ENCODE measurements at places on chromosomes 16 and 17.

DNA sequence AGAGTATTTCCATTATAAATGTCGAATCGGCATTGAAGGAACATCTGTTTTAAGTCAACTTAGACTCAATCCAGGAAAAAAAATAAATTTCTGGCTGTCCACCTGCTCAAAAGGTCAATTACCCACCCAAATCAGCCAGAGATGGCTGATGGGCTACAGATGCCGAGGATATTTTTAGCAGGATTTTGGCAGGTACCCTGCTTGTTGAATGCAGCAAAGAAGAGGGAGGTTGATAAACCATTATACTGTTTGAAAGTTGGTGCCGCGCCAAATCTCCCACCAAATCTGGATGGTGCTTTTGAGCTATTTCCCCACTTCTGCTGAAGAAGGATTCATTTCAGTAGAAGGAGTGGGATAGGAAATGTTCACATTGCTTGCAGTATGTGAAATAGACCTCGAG, 537.7 kb downstream of the MAF start:
- DNase-seq: no peak

GRCh38 chr17:61279476-61280145, 120.0 kb upstream of the TBX2 start:
- DNase-seq: no peak

- peak; percentile 45 for DNase-seq
These were observed 77.0 kb downstream of the MYH13 start for GRCh38 chr17:10295728-10296343.

GRCh38 chr16:3999479-4000325, 116.5 kb downstream of the ADCY9 start:
- peak; percentile 68 for DNase-seq

DNA sequence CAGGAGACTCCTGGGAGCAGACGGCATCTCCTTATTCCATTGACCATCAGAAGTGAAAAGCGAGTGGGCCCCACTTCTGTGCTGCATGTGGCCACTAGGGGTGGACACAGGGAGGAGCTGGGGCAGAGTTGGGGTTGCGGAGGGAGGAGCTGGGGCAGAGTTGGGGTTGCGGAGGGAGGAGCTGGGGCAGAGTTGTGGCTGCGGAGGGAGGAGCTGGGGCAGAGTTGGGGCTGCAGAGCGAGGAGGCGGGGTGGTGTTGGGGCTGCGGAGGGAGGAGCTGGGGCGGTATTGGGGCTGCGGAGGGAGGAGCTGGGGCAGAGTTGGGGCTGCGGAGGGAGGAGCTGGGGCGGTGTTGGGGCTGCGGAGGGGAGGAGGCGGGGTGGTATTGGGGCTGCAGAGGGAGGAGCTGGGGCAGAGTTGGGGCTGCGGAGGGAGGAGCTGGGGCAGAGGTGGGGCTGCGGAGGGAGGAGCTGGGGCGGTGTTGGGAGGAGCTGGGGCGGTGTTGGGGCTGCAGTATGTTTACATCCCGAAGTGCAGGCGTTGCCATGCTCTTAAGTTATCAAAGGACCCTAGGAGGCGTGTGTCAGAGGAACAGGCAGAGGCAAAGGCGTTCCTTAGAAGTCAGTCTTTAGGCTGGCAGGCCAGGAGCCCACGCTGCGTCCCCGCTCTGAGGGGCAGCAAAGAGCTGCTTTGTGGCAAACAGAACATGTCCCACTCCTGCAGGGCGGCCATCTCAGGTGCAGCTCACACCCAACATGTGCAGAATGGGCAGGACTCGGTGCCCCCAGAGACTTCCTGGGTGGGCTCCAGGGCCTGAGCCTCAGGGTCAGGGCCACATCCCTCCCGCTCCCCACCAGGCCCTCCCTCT, 76.0 kb downstream of the ZNF778 start:
- DNase-seq: no peak

All from right lung (tissue), 10 donors.